Stimulated activated CD8-positive, alpha-beta memory T cell treated with anti-CD3 and anti-CD28 coated beads, Interleukin-12 subunit alpha, Interleukin-12 subunit beta, amount 100 ng/mL, for 4 hours (primary cell): ENCODE measurements at places on chromosomes 12 and 14.

GRCh38 chr12:80643961-80644360 is 63.5 kb upstream of the MYF6 start:
- no peak for DNase-seq

DNA sequence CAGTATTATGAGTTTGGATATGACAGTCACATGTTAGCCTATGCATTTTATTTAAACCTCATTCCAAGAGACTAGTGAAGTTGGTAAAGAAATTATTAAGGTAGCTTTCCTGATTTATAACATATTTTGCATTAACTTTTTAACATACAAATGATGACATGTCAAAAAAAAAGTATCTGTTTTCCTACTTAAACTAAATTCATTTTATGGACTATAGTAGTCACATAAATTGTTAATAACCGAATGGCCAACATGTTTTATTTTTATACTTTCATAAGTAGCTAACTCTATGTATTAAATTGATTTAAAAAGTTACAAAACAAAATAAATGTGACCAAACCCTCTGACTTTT is 14.7 kb downstream of the TAOK3 start:
- DNase-seq, result no peak

GRCh38 chr12:53770281-53770680 is 18.5 kb upstream of the CISTR start:
- DNase-seq, result no peak

DNA sequence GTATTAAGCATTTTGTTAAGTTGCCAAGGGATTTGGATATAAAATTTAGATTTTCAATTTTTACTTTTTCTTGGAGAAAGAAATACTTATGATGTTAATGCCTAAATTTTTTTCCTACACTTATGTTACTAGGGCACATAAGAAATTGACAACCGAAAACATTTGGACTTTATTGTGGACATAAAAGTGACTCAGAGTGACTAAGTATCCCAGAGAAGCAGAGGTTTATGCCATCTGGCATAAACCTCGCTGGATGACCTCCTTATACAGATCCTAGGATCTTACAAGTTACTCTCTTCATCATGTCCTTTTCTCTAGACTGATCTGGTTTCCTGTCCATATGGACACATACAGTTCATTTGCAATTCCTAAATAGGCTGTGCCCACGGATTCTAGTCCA is 89.8 kb downstream of the RERG start:
- no peak for DNase-seq

- DNase-seq, result no peak
Observed at GRCh38 chr12:31021809-31022494, 51.7 kb upstream of the DDX11 start.

- DNase-seq, result no peak
Observed at GRCh38 chr14:105144026-105144665, 24.4 kb downstream of the JAG2 start.

DNA sequence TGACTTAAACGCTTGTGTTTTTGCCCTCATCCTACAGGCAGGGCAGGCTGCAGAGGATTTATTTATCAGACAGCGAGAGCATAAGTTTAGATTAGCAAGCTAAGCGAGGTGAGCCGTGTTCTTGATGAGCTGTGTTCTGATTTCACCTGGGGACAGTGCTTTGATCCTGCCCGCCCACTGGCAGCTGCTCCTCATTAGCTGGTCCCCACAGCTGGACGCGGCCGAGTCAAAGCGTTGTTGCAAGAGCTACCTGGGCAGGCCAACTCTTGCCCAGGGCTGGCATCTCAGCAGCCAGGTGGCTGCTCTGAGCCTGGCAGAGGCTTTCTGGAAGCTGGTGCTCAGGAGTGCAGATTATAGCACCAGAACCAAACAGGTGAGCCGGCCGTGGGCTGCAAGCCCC is 46.8 kb upstream of the BEGAIN start:
- DNase-seq, result no peak

GRCh38 chr14:100679707-100680438 is 46.8 kb upstream of the DLK1 start:
- DNase-seq, result no peak

GRCh38 chr14:65850429-65851135 is 438.1 kb downstream of the FUT8 start:
- DNase-seq, result peak; percentile 16

- DNase-seq, result no peak
Observed at GRCh38 chr14:53790731-53791500, 165.7 kb downstream of the BMP4 start.

GRCh38 chr12:39467432-39467870 is 24.5 kb upstream of the KIF21A start:
- no peak for DNase-seq

DNA sequence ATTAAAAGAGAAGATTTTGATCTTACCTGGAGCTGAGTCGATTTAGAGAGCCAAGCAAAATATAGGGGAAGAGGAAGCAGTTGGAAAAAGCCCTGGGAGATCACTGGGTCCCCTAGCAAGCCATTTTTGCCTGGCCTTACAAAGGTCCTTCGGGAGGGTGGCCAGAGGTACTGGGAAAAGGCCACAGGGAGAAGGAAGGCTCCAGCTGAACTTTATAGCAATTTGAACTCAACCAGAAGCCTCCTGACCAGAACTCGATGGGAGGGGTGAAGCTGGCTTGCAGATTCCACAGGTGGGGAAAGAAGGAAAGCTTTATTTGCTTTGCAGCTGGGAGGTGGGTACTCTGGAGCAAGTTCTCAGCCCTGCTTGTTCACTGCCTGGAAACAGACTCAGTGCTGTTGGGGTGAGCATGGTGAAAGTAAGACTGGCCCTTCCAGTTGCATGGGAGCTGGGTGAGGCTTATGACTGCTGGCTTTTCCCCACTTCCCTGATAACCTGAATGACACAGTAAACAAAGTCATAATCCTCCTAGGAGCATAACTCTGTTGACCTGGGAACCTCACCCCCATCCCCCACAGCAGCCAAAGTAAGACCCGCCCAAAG is 855.8 kb downstream of the FSCB start:
- DNase-seq, result no peak

GRCh38 chr12:77999074-77999715 is 168.5 kb downstream of the NAV3 start:
- no peak for DNase-seq

GRCh38 chr12:26052652-26053051 is 72.2 kb downstream of the BHLHE41 start:
- DNase-seq, result no peak

GRCh38 chr12:81597928-81598604 is 161.1 kb downstream of the PPFIA2 start:
- no peak for DNase-seq

DNA sequence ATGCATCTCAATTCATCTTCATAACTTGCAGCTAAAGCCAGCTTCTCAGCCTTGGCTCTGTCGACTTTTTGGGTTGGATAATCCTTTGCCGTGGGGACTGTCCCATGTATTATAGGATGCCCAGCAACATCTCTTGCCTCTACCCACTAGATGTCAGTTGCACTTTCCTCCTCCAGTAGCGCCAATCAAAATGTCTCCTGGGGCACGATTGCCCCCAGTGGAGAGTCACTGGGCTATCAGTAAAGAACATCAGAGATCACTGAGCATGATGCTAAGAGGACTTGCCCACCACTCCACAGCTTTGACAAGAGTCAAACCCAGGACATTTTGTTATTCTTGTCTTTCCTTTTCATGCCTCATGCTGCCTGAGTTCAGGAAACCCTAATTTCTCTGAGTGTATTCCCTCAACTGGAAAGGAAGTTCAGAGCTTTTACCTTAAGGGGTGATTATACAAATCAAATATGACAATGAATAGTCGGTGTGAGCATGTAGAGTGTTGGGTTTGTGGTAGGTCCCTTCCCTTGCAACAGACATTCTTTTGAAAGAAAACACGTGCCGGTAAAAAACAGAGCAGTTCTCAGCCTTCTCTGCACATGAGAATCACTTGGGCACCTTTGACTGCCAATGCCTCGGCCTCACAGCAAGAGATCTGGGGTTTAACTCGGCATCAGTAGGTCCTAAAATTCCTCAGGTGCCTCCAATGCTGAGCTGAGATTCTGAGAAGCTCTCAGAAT is 980.6 kb downstream of the VRK1 start:
- no peak for DNase-seq

GRCh38 chr14:36313898-36314297 is 6.5 kb downstream of the MBIP start:
- no peak for DNase-seq

DNA sequence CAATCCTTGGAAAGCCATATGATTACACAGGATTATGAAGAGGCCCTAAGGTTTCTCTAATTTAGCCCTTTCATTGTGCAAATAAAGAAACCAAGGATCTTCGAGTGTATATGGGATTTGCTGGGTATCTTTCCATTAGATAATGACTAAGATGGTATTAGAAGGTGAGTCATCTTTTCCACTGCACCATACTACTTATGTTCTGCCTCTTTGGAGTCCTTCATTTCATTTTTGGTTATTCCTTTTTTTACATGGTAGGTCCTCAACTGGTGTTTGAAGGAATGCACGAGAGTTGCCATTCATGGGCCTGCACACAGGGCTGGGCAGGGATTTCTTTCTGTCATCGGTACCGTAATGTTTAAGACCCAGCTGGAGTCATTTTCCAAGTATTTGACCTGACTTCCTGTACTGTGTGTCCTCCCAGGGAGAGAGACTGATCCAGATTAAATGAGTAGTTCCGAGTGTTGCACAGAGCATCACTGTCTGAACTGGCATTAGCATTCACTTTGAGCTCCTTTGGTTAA is 85.7 kb downstream of the BORCS5 start:
- DNase-seq, result no peak

- no peak for DNase-seq
Observed at GRCh38 chr12:94207849-94208621, 59.7 kb downstream of the PLXNC1 start.

GRCh38 chr14:104651876-104652260 is 37.5 kb upstream of the INF2 start:
- no peak for DNase-seq

DNA sequence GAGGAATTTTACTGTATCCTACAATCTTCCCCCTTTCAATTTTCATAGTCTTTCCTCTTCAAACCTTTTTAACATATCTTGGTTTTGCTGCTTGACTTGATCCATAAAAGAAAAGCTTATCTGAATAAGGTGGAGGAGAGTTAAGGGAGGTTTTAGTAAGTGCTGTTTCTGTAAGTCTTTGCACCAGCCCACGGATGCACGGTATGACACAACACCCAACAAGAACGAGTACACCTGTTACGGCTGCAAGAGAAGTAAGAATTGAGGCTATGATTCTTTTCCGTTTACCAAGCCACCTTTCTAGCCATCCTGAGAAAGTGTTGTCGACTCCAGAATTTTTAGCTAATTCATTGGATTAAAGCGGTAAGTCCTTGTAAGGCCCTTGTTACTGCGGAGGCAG is 26.1 kb upstream of the CPNE8 start:
- no peak for DNase-seq

GRCh38 chr12:123761841-123762714 is at the start of gene DNAH10:
Gene DNAH10 (plus strand): TSS chr12:123762301. CDS start chr12:123762337, 36 bp downstream.
- DNase-seq, result peak; percentile 27

DNA sequence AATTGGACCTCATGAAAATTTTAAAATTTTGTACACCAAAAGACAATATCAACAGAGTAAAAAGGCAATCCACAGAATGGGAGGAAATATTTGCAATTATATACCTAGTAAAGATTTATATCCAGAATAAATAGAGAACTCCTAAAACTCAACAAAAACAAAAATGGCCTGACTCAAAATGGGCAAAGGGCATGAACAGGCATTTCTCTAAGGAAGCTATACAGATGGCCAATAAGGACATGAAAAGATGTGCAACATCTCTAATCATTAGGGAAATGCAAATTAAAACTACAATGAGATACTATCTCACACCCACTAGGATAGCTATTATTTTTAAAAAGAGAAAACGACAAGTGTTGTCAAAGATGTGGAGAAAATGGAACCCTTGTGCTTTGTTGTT is 10.9 kb upstream of the APOF start:
- DNase-seq, result no peak

DNA sequence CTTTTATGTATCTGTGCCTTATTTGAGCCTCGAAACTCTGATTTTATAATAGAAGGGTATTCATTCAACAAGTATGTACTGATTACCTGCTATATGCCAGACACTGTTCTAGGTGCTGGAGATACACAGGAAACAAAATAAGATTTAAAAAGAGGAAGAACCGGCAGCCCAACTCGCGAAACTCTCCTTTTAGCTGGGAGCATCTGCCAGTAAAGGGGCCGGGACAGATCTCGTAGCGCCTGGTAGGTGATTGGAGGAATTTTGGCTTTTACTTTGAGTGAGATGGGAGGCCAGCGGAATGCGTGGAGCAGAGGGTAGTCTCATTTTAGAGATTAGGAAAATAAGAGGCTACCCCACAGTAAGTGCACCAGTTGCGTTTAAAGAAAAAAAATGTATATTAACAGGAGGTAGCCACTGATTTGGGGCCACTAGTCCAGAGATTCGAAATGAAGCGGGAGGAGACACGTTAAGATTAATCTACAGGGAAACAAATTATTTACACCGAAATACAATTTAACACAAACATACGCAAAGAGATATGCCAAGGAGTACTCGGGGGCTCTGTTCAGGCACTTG is 520 bp upstream of the MON2 start:
- no peak for DNase-seq

DNA sequence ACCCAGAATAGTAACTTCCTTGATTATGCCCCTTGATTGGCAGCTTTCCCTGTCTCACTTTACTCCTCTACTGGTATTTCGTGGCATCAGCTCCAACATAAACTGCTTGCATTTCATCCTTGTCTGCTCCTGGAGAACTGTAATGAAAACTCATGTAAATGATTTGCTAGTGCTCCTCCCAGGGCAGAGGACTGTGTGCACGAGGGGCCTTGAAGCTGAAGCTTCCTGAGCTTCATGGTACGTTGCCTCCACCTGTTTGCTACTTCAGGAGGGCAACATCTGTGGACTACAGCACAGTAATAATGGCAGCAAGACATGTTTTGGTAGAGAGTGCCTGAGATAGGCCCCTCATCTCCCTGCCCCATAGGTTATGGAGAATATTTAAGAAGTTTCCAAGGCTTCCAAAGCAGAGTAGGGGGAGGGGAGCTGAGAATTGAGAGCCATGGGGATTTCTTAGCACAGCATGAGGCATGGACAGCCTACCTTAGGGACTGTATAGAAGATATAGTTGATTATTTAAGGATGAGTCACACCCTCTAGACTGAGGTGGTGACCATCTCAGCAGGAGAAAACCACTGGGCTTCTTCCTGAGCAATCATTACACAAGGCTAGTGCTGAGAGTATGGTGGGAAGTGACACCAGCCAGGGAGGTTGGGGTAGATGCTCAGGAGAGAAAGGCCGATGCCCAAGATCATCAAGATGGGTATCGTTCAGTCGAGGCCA is 29.5 kb downstream of the CCDC198 start:
- no peak for DNase-seq

- no peak for DNase-seq
Observed at GRCh38 chr14:52879958-52880357, 70.9 kb downstream of the FERMT2 start.

DNA sequence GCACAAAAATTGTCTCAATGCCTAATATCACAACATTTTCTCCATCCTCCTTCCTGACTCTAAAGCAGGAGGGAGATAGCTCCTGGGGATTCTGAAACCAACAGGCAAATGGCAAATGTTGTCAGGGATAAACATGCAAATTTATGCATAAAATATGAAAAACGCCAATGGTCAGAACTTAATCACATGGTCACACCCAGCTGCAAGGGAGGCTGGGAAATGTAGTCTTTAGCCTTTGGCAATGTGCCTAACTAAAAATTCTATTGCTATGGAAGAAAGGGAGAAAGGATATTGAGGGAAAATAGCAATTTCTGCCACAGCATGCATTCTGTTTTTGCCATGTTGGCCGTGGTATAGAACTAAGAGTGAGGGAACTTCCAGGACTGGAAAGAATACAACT is 11.7 kb upstream of the OASL start:
- no peak for DNase-seq

- no peak for DNase-seq
Observed at GRCh38 chr14:74614508-74615495, 2.8 kb upstream of the LTBP2 start.
